ENCODE measurements at places on chromosomes 12 and 14. TPM values are rescaled to one million over a fixed set of nuclear protein-coding genes. Genes with fewer than 3 reads are reported as not detected.

GRCh38 chr14:101128478-101129321 is 225.2 kb upstream of the RTL1 start:
- DNase-seq: no peak

GRCh38 chr14:101927859-101928258 is 36.5 kb upstream of the DYNC1H1 start:
- no peak for DNase-seq

Gene LRRC10
- polyA plus RNA-seq: not detected

Gene SYCP3
- polyA plus RNA-seq: 0.22 TPM

Gene CCNK
- polyA plus RNA-seq: 50.8 TPM

Measured in A549 (cell line).